ENCODE measurements at places on chromosomes 12 and 14.

GRCh38 chr12:47935184-47935583, 28.2 kb upstream of the TMEM106C start:
- DNase-seq: no peak

DNA sequence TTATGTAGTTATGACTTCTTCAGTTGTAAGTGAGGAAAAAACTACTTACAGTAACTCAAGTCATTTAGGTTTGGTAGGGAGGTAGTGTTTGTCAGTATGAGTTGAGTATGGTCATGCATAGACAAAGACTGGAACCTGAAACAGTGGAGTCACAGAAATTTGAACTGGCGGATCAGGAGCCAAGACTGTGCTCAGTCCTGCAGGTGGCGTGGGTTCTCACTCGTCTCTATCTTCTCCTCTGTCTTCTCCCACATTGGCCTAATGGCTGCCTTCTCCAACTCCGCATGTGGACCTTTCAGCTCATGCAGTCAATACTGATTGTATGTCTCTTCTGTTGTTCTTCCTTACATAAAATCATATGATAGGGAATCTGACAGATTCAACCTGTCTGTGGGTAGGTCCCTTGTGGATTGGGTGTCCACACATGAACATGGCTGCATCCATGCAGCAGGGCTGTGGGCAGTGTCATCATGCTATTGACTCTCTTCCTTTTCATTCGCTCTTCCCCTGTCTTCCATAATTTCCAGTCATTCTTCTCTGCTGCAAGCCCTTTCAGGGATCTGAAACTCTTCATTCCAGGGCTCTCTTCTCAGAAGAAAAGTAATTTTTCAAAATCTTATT, 78.8 kb upstream of the NEDD1 start:
- no peak for DNase-seq

GRCh38 chr14:37673439-37673838, 78.0 kb downstream of the TTC6 start:
- DNase-seq: no peak

DNA sequence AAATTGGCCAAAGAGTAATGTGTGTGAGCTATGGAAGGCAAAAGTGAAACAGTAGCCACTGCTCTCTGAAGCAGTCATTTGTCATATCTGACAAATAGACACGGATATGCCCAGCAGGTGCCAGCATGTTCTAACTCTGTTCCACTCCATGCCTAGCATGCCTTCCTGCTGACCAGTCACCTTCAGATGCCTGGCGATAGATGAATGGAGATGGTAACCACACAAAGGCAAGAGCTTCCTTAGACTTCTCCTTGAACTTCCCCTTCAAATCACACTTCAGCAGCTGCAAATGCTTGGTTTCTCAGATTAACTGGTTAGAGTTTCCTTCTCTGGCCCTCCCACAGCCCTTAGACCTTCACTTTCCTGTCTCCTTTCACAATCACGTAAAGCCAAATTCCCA, 429.9 kb downstream of the DAD1 start:
- no peak for DNase-seq

- DNase-seq: no peak
Measured at GRCh38 chr14:55938249-55938791, 179.9 kb upstream of the PELI2 start.

- no peak for DNase-seq
Measured at GRCh38 chr14:67423424-67423823, 11.5 kb upstream of the PLEK2 start.

- no peak for DNase-seq
Measured at GRCh38 chr12:104571328-104571727, 114.6 kb downstream of the CHST11 start.

GRCh38 chr12:11962860-11963259, 107.9 kb upstream of the BCL2L14 start:
- DNase-seq: no peak

DNA sequence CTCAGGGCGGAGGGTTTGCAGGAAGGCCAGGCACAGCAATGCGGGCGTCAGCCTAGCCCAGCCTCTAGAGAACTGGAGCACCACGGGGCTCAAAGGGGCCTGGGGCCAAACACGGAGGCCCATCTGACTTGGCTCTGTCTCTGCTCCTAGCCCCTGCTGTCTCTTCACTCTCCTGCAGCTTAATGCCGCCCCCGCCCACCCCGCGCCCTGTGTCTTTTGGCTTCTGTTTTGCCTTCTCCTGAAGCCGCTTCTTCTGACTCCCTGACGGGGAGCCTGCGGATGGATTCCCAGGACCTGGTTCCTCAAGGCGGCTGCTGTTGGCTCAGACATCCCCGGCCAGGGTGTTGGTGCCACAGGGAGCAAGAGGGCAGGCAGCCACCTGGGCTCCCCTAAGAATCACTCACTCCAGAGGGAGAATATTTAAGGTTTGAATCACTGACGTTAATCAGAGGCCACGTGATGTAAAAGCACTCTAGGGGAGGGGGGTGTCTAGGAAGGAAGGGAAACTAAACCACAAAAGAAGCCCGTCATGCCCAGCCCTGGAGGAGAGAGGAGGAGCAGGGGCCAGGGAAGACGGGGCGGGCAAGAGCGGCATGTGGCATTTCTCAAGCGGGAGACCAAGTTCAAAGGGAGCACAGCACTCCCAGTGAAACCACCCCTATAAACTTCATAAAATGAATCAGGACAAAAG, 36.9 kb upstream of the PRMT8 start:
- no peak for DNase-seq

DNA sequence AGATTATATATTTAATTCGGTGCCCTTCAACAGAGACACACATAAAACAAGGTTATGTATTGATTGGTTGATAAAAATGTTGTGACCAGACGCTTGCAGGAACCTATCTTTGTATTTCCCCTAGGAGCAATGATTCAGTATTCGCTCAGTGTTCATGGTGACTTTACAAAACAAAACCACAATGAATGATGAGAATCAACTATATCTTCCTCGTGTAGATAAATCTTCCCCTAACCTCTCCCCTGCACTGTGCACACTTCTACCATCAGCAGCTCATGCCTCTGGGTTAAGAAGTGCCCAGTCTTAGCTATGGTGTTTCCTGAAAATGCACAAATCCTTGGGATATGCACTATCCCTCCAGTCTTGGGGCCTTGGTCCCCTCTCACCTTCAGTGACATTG, 16.3 kb downstream of the RIN3 start:
- DNase-seq: no peak

DNA sequence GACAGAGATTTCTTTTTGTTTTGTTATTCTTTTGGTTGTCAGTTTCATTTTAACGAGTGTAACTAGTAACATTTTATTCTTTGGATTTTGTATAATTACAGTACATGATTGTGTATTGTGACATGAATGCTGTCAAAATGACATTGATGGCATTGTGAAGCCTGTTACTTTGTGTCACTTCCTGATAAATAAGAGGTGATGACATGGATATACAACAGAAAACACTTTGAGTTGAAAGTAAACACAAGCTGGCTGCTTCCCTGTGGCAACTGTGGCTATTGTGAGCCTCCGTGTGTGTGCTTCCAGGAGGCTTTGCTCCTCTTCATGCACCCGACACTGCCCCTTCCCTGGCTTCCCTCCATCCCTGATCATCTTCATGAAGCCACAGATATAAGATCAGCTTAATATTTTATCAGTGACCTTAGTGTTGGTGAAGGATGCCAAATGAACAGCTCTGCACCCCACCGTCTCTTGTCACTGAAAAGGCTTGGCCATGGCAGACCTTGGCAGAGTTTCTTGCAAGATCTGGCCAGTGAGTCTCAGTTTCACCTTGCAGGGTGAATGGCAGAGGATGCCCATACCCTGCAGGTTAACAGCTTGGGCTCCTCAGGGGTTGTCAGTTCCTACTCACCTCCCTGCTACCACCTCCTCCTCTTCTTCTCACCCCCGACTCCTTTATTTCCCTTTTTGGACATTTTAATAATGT, 191.9 kb downstream of the EPS8 start:
- DNase-seq: no peak

GRCh38 chr12:30928356-30929244, 2.1 kb downstream of the TSPAN11 start:
- no peak for DNase-seq

- DNase-seq: no peak
Measured at GRCh38 chr12:94614288-94614721, 36.1 kb downstream of the TMCC3 start.

DNA sequence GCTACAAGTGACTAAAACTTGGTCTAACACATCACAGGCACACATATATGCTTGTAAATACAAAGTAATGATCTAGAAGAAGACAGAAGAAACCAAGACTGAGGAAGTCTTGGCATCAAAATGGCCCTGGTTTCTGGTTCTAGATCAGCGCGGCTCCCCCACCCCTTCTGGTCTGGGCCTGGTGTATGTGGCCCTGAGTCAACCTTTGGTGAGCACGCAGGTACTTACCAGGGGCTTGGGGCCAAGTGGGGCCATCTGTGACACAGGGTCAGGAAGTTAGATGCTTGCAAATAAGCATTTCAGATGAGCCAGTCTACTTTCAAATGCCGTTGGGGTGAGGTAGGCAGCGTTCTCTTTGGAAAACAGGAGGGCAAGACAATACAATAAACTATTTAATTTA, 13.2 kb upstream of the HVCN1 start:
- no peak for DNase-seq

DNA sequence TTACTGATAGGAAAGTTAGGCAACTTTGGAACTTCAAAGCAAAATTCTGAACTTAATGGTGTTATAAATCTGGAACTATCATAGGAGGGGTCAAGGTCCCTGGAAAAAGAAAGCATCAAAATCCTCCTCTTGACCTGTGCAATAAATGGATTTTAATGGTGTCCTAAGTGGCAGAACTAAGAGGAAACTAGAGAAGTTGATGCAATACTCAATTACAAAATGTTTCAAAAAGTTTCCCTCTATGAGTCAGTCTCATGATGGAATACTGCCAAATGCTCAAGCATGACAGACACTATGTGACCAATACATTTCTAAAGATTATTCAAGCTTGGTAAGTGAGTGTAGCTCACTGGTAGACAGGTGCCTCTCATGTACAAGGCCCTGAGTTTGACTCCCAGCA, 47.7 kb upstream of the ERGIC2 start:
- DNase-seq: no peak

DNA sequence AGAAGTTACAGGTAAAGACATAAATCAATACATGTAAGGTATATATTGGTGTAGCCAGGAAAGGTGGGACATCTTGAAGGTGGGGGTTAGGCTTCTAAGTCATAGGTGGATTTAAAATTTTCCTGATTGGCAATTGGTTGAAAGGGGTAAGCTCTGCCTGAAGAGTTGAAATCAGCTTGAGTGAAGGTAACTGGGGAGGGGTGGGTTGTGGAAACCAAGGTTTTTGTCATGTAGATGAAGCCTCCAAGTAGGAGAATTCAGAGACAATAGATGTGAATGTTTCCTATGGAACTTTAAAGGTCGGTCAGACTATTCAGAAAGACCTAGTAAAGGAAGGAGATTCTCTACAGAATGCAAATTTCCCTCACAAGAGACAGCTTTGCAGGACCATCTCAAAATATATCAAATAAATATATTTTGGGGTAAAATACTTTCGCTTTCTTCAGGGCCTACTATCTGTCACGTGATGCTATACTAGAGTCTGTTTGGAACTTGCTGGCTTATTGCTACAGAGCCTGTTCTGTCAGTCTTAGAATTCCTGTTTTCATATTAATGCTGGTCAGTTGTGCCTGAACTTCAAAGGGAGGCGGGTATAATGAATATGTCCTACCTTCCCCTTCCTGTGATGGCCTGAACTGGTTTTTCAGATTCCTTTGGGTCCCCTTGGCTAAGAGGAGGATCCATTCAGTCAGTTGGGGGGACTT, 20.6 kb upstream of the SPATA7 start:
- no peak for DNase-seq

- DNase-seq: no peak
Measured at GRCh38 chr12:69514845-69515244, 44.7 kb downstream of the FRS2 start.

DNA sequence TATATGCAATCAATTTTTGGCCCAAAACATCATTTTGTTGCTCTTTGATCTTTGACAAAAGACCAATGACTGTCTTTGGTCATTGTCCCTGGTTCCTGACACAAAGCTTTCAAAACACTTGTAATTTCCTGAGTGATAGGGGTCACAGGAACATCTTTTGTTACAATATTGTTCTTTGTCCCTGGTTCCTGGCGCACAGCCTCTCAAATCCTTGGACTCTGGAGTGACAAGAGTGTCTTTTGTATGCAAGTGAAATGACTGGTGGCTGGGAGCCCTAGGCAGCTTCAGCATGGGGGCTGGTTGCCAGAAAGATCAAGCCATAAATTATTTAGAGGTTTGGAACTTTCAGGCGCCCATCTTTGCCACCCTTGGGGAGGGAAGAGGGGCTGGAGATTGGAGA, 53.9 kb downstream of the DNAH10 start:
- no peak for DNase-seq

DNA sequence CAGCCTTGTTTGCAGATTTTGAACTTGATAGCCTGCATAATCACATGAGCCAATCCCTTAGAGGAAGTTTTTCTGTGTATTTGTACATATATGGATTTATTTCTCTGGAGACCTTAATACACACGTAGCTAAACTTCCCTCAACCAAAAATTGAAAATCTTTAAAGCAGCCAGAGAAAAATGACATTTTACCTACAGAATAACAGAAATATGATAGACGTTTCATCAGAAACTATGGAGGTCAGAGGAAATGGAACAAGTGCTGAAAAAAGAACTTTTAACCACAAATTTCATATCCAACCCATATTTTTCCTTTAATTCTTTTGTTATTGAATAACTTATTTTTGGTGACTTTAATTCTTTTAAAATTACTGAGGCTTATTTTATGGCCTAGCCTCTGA, 177.7 kb downstream of the CCDC91 start:
- DNase-seq: no peak

DNA sequence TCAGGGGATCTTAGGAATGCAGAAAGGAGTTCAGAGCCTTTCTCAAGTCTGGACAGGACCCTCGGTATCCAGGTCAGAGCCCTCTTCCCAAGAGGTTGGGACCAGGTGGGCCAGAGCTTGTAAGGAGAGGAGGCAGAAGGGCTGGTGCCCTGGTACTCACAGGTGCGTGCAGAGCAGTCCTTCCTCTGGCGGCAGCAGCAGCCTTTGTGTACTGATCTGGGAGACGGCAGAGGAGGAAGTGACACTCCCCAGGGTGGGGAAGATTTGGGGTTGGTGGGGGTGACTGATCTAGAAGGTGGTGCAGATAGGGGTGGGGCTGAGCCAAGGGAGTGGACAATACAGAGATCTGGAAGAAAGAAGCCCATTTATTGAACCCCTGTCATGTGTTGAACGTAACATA, at the start of gene ITGB7:
TSS of gene ITGB7 (minus strand) at position 210 of the 400 bp plus-strand sequence. CDS start 6,808 bp downstream, outside the sequence.
- no peak for DNase-seq

GRCh38 chr14:69715725-69716477, 51.0 kb upstream of the SRSF5 start:
- no peak for DNase-seq

DNA sequence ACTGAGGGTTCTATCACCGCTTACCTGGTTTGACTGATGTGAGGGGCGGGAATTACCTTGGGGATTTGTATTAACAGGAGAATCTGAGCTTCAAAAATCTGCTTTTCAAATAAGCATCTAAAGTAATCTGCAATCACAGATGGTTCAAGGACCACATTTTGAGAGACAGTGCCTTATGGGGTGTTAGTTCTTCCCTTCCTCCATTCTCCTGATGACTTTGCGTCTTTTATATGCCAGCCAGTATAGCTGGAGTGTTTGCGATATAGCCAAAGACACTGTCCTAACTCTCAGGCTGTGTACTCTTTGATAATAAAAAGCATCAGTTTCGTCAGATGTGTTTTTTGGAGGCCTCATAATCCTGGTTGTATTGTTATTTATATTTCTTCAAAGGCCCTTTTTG, 39.5 kb downstream of the PPHLN1 start:
- no peak for DNase-seq

Measured in stimulated activated CD4-positive, alpha-beta T cell treated with anti-CD3 and anti-CD28 coated beads, Interleukin-1b, Interleukin-23, amount 100 ng/mL, for 4 hours (primary cell).